ENCODE measurements at places on chromosomes 5 and 9. TPM values are rescaled to one million over a fixed set of nuclear protein-coding genes. Genes with fewer than 3 reads are reported as not detected.

NR5A1 gene
- not detected for total RNA-seq

IL11RA gene
- total RNA-seq = 15.2 TPM

GKAP1 gene
- total RNA-seq = 7.1 TPM

TBCA gene
- 124 TPM for total RNA-seq

FAXDC2 gene
- 14.1 TPM for total RNA-seq

TIFAB gene
- 0.13 TPM for total RNA-seq

SLC27A6 gene
- total RNA-seq = not detected

SURF4 gene
- 138 TPM for total RNA-seq

HAPLN1 gene
- total RNA-seq = 0.19 TPM

CDO1 gene
- total RNA-seq = 3.0 TPM

IFNA13 gene
- total RNA-seq = not detected

TEK gene
- 32.6 TPM for total RNA-seq

SAXO1 gene
- 0.35 TPM for total RNA-seq

DRD1 gene
- 0.25 TPM for total RNA-seq

OMD gene
- 3.2 TPM for total RNA-seq

NMUR2 gene
- not detected for total RNA-seq

PTPRD gene
- total RNA-seq = 78.9 TPM

PCDHGA7 gene
- total RNA-seq = 4.1 TPM

IRX4 gene
- total RNA-seq = not detected

PCDHA4 gene
- total RNA-seq = 4.1 TPM

PELO gene
- 38.7 TPM for total RNA-seq

NSA2 gene
- total RNA-seq = 46.8 TPM

LRRC19 gene
- total RNA-seq = 14.8 TPM

GPR107 gene
- total RNA-seq = 45.6 TPM

MED22 gene
- 32.7 TPM for total RNA-seq

SCGB3A2 gene
- total RNA-seq = not detected

SPINK13 gene
- 1.6 TPM for total RNA-seq

JAKMIP2 gene
- 0.38 TPM for total RNA-seq

GNA14 gene
- total RNA-seq = 10.4 TPM

PCDHA10 gene
- 7.6 TPM for total RNA-seq

ADAMTS2 gene
- total RNA-seq = 13.6 TPM

TAF1L gene
- total RNA-seq = not detected

TMOD1 gene
- 14.9 TPM for total RNA-seq

ZNF354C gene
- 6.9 TPM for total RNA-seq

NUTM2F gene
- not detected for total RNA-seq

NXNL2 gene
- total RNA-seq = 3.6 TPM

LRRC14B gene
- not detected for total RNA-seq

LIFR gene
- 90.1 TPM for total RNA-seq

ATP10B gene
- total RNA-seq = 1.4 TPM

CDH18 gene
- not detected for total RNA-seq

LCN12 gene
- total RNA-seq = 42.9 TPM
